Activated CD8-positive, alpha-beta memory T cell treated with anti-CD3 and anti-CD28 coated beads for 1 hour (primary cell): ENCODE measurements at places on chromosomes 7 and 10.

DNA sequence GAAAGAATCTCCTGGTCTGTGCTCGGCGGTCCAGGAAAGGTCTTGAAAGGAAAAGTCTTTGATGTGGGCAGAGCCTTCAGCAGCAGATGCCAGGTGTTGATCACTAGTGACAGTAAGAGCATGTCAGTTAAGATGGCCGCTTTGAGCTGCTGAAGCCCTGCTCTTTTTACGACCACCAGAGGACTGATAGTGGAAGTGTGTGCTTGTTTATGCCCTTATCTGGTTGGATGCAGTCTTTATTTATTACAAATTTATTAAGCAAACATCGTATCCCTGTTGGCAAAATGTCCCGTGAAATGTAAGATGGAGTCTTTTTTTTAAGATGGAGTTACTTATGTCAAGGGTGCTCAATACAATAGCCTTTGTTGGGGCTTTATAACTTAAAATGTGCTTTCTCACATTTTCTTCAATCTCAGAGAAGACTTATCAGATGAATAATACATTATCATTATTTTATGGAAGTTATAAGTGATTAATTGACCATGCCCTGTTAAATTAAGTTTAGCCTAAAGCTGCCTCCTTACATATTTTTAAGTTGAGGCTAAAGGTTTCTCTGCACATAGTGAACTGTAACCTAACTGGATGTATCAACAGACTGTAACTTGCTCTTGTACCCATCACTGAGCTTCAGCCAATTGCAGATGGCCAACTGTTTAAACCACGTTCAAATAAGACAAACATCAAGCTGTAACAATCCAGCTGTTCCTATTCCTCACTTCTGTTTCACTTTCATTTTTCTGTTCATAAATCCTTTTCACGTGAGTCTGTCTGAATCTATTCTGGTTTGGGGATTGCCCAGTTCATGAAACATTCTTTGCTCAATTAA lies 97.4 kb upstream of the PIK3CG start:
- DNase-seq, result no peak

DNA sequence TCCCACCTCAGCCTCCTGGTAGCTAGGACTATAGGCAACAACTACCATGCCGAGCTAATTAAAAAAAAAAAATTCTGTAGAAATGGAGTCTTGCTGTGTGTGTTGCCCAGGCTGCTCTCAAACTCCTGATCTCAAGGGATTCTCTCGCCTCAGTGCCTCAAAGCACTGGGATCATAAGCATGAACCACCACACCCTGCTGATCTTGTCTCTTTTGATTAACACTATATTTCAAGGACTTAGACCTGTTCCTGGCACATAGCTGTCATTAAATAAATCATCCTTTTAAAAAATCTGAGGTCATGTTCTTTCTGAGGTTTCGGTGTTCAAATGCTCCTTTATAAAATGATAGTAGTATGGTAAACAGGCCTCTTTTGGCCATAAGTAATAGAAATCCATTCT lies 4.8 kb downstream of the PALS2 start:
- DNase-seq, result no peak

DNA sequence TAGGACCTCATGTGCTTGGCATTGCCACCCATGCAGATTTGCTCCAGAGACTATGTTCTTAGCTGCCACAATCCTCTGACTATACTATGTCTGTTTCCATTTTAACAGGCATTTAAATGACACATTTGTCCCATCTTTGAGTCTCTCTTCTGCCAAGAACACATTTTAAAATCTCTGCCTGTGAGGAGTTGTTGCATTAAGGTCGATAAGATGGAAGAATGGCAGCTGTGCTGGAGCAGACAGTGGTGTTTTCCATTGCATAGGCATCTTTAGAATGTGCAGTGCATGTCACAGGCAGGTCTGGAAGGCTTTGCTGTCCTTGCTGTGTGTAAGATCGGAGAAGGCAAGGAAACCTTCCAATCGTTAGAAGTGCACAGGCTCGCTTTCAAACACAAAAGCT lies 70.9 kb upstream of the CELF2 start:
- no peak for DNase-seq

DNA sequence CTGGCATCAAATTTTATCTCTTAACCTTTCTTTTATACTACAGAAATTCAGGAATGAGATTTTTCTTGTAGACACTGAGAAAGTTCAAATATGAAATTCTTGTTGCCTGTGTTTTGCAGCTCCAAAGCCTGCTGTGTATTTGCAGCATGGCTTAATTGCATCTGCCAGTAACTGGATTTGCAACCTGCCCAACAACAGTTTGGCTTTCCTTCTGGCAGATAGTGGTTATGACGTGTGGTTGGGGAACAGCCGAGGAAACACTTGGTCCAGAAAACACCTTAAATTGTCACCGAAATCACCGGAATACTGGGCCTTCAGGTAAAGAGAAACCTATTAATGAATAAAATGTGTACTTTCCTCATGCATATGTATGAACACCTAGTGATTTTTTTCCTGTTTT lies 24.8 kb downstream of the LIPK start:
- DNase-seq, result no peak

GRCh38 chr10:119465085-119465484 lies 77.4 kb downstream of the RGS10 start:
- DNase-seq, result no peak

- DNase-seq, result no peak
Observed at GRCh38 chr10:133262696-133263095, 14.0 kb downstream of the ADAM8 start.

- no peak for DNase-seq
Observed at GRCh38 chr10:98391578-98391991, 23.4 kb downstream of the PYROXD2 start.

DNA sequence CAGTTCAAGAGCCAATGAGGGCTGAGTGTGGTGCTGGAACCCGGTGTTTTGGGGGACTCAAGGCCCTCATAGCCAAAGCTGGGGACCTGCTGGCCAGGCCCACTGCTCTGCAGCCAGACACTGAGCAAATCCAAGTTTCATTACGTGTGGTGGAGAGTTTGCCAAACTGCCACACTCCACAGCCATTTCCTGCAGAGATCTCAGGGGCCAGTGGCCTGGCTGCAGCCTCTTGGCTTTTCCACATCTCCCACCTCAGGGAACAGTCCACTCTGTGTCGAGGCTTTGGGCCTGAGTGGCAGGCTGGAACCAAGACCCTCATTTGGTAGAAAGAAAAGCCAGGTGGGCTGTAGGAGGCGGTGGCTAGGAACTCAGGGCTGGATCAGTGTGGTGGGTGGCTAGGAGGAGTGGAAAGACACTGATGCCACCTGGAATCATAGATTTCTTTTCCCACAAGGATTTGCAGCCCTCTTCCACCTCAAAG lies 3.2 kb downstream of the HOXA11 start:
- no peak for DNase-seq

DNA sequence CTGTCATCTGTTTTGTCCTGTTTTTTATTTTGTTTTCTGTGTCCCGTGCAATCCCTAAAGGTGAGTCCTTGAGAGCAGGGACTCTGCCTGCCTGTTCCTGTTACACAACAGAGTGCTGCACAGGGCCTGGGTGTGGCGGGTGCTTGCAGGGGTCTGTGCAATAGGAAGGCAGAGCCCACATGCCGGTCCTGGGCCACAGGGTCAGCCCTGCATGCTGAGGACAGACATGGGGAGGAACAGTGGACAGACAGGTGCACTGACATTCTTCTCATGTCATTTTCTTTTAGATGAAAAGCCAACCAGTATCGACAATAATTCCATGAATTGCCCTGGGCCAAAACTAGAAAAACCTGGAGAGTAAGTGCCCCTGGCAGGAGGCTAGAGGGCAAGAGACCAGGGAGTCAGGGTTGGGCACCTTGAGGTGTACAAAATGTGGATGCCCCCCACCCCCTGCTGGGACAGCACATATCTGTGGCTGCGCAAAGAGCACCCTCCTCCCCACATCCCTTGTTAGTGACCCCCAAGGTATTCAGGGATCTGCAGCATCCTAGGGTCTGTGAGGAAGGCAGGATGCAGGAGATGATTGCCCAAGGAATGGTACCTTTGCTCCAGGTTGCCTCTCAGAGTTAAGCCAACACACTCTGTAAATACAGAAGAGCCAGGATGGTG lies 19.9 kb downstream of the ANTXRL start:
- no peak for DNase-seq

DNA sequence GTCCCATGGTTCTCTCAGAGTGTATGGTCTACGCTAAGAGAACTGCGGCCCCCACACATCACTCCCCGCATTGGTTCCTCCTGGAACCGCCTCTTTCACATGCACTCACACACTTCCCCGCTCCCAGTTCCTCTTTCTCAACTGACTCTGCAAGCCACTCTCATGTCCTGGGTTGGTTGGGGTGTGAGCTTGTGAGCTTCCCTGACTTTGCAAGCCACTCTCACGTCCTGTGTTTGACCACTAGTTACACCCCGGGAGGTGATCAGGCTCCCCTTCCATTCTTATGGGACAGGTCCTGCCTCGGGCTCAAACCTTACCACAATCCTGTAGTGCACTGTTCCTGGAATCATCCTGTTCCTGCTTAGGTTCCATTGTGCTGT lies 105.0 kb downstream of the TRIM24 start:
- DNase-seq, result no peak

GRCh38 chr7:50303335-50304128 lies 984 bp upstream of the IKZF1 start:
- no peak for DNase-seq

GRCh38 chr10:116385994-116386809 lies 41.4 kb upstream of the PNLIPRP3 start:
- DNase-seq, result no peak

DNA sequence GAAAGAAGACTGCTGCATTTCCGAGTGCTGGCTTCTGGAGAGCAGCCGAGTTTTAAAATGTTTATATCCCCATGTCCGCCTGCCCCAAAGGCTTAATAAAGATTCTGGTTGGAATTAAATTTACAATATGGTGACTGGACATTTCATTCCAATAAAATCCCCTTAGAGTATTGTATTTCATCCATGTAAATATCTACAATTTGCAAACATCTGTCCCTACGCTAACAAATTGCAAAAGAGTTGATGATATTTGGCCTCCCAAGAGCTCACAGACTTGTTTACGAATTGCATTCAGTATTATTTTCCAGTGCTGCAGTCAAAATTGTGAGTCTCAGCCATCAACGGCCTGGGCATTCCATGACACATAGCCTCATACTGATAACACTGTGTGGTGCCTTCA lies 50.1 kb downstream of the PLEKHS1 start:
- DNase-seq, result no peak

DNA sequence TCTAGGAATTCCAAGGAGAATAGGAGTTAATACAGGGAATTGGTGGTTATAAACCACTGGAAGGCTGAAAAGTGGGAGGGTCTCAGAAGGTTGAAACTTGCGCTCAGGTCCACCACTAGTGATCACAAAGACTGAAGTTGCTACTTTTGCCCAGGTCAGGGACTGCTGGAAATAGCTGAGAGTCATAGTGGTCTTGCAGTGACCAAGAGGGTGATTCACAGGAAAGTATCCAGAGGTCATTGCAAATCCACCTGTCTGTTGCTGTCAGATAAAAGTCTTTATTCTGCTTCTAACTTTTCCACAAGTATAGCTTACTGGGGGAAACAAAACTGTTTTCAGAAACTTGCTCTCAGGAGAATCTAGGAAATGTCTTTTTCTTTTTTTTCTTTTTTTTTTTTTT lies 211.5 kb upstream of the PRSS1 start:
- DNase-seq, result no peak

DNA sequence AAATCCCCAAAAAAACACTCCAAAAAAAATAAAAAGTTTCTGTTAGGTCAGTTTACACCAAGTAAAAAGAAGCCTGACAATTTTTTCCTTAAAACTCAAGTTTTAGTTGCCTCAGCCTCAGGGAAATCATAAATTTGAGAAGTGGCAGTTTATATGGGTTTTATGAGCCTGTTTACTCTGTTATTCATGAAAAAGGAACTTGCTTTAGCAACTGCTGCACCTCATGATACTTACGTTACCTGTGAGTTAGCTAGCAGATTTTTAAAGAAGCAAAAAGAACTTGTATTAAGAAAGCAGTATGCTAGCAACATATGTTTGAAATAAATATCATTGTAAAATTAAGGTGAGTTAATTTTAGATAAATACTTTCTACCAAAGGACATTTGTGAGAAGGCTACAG lies 1264.5 kb upstream of the PHF14 start:
- DNase-seq, result no peak

GRCh38 chr7:21141476-21141875 lies 286.4 kb upstream of the SP4 start:
- no peak for DNase-seq

- DNase-seq, result no peak
Observed at GRCh38 chr7:13050703-13051102, 363.3 kb downstream of the ARL4A start.

DNA sequence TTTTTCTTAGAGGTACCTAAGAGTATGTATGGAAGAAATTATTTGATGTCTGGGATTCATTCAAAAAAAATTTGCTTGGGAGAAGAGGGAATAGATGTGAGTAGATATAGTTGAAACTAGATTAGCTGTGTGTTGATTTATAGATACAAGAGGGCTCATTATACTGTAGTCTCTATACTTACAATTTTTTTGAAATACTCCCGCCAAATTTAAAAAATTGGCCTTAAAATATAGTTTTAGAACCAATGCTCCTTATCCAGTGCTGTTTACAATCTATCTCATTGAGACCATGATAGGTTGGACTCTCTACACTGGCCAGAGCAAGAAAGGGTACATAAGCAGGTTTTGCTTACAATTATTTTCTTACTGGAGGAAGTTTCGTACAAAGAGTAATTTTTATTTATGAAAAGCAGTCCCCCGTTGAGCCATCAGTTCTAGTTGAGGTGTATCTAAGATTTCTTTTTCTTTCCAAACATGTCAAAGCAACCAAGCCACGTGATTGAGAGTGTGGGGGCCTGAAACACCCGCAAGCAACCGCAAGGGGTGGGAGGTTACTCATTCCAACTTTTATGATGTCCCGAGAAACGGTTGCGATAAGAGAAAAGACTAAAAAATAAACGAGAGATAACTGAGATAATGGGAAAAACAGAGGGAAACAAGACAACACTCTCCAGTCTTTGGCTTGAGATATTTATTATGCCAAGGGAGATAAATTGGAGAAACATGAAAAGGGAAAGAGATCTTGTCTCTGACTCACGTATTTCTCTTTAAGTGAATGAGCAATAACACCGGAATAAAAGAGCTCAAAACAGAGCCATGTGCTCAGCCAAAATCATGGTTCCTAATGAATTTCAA lies 729.2 kb downstream of the LRMDA start:
- no peak for DNase-seq

DNA sequence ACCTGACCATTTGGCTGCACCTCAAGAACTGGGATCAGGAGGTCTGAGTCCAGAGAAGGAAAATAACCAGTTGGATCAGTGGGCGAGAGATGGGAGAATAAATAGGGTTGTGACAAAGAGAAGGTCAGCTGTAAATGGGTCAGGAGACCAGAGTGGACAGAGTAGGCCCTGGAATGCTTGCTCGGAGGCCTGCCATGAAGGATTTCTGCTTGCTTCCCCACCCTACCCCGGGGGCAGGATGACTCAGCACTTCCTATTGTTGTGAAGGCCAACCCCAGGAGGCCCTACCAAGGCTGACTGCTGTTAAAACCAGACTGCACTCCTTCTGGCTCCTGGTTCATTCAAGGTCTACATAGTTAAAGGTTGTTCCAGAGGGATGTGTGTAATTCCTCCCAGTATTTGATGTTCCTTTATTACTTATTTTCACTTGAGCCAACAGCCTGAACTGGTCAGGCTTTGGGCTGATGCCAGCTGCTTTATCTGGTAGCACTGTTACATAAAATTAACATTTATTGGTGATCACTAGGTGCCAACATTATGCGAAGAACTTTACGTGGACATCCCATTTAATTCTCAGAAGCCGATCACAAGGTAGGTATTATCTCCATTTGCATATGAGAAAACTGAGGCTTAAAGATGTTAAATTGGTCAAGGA lies 27.3 kb upstream of the IFRD1 start:
- DNase-seq, result no peak
